Substantia nigra (tissue), 51 donors: ENCODE measurements at places on chromosomes 12 and 14.

DNA sequence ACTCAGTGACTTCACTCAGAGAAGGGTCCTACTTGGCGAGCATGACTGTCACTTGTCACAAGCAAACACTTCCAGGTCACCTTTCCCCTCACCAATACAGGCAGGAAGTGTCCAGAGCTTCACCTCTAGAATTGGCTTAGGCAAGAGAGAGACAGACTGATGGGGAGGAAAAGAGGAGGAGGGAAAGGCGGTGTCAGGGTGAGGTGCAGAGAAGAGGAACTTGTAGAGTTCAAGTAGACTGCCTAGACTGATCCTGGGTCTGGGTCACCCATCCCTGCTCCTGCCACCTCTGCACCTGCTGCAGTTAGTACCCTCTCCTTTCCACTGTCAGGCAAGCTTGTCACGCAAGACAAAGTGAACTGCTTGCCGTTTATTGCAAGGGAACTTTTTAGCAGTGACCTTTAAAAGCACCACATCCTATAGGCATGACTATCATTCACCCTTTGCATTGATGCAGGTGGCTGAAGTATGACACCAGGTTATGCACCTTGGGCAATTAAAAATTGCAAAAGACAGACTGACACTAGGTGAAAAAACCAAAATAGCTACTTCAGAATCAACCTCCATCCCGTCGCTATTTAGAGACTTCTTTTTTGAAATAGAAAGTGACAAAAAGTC, 292.4 kb downstream of the SYT1 start:
- DNase-seq: no peak

- DNase-seq: no peak
These were observed 4.1 kb downstream of the SLC10A1 start for GRCh38 chr14:69792887-69793421.

GRCh38 chr12:77406219-77406905, 341.0 kb upstream of the E2F7 start:
- no peak for DNase-seq

DNA sequence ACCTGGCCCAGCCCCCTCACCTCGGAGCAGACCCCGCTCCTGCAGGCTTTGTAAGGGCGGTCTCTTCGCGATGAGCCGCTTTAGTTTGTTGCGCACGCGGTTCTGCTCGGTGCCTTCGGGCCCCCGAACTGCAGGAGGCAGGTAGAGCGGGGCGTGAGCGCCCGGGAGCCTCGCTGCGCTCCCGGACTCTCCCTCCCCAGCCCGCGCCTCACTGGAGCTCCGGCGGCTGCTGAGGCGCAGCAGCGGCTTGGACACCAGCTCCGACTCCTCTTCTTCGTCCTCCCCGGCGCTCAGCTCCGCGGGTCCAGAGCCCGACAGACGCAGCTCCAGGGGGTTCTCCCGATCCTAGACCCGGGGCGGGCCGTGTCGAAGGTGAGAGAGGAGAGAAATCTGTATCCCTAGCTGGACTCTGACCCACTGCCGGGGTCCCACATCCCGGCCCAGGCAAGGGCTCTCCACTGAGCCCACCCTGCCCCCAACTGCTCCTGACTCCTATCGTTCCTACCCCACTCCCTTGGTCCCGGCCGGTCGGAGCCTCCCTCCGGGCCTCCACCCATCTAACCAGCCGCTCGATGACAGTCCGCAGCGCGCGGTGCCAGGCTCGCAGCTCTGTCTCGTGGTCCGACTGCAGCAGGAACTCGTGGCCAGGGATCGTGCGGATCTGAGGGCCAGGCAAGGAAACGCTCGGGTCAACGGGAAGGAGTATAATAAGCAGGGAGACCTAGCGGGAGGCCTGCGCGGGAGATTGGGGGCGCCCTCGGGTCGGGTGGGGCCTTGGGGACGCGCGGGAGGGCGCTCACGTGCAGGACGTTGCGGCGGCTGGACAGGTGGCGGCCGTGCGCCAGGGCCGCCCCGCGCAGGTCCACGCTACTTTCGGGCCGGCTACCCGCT, 4.2 kb downstream of the ARHGAP9 start:
- no peak for DNase-seq

- DNase-seq: no peak
These were observed 879.7 kb downstream of the GALC start for GRCh38 chr14:87113286-87113685.

DNA sequence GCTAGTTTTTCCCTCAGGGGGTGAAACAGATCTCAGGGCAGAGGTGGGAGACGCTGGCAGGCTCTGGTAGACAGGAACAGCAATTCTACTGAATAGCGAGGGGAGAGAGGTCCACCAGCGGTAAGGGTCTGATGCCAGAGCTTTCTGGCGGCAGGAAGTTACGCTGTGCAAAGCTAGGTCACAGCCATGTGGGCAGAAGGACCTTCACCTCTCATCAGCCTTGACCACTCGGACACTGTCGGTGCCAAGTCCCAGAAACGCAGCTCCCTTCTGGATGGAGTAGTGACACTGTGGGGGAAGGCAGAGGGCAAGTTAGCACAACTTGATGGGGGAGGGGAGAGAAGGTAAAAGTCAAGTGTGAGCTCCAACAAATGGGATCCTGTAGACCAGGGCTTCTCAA, 10.3 kb upstream of the ZNF740 start:
- no peak for DNase-seq
